Mesendoderm (in vitro differentiated cells): ENCODE measurements at places on chromosomes 13 and 19.

DNA sequence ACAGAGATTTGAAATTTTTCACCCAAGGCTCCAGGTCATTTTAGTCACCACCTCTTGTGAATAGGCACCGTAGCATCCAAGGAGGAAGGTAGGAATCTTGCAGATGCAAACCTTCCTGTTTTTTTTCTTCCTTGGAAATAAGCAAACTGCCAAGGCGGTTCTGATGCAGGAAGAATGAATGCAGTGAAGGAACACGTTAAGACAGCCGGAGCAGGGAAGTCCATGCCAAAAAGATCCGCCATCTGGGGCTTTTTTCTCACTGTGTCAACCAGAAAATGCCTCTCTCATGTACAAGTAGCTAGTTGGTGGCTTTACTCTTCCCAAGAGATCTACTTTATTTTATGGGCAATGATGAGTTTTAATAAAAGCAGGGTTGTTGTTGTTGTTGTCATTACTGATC is 142.4 kb downstream of the ZIC5 start:
- no peak for DNase-seq

DNA sequence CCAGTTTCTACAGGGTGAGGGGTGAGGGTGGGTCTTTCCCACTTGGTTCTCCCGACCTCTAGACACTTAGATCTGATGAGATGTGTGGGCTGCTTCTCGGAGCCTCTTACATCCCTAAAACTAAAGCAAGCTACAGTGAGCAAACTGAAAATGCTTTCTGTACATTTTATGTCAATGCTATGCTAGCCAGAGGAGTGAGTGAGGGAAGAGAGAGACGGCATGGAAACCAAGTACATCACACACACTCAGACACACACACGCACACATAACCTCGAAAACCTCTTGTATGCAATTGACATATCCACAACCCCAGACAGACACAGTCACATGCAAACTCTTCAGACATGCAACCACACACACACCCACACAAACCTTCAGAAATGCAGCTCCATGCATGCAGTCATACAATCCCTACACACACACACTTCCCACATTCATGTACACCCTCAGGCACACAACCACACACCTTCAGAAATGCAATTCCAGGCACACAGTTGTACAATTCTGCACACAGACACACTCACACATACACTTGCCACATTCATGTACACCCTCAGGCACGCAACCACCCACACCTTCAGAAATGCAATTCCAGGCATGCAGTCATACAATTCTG is 1.4 kb downstream of the SLC1A6 start:
- DNase-seq = no peak

GRCh38 chr13:31209841-31210210 is 10.1 kb downstream of the B3GLCT start:
- no peak for DNase-seq

GRCh38 chr19:4541114-4541805 is 1.4 kb upstream of the LRG1 start:
- DNase-seq = no peak

DNA sequence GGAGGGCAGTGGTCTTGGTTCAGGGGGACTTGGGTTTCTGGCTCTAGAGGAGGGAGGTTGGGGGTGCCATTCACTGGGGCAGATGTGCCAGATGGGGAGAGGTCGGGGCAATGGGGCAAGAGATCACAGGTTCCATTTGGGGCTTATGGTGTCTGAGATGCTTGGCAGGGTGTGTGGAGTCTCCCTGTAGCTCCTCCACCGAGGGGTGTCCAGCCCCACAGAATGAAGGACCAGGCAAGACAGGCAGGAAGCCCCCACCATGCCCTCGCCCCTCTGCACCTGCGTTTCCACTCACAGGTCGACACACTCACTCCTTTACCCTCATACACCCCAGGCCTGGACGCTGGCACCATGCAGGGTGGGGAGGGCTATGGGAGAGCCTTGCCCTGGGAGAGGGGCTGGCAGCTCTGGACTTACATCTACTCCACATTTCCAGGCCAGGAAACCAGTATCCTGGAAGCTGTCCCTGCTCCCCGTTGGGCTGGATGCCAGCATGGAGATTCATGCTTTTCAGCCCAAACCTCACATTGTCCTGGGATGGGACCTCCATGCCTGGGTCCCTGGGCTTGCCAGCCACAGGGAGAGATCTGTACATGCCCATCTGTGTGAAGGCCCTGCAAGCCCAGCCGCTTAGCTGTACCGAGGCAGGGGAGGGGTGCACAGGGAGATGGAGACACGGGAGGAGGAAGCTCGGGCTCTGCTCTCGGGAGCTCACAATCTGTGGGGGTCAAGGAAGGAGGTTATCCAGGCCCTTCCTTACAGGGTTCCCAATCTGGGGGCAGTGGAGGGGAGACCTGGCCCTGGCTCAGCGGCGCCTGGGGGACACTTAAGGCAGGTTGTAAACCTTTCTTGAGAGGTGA is 77.1 kb downstream of the CHST8 start:
- no peak for DNase-seq

DNA sequence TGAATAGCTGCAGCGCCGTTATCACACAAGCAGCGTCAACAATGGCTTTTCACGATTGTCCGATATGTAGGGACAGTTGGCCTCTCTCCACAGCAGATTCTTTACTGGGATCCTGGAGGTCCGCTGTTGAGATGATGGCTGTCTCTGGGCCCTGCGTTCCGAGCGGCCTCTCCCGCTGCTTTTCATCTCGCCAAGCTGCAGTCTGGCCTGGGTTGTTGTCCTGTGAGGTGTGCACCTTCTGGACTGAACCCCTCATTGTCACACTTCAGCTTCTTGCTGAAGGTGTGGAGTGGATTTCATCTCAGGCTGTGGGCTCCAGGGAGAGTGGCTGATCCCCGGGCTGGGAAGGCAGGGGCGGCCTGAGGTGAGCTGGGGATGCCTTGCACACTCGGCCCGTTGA is 9.6 kb downstream of the UPF1 start:
- no peak for DNase-seq

DNA sequence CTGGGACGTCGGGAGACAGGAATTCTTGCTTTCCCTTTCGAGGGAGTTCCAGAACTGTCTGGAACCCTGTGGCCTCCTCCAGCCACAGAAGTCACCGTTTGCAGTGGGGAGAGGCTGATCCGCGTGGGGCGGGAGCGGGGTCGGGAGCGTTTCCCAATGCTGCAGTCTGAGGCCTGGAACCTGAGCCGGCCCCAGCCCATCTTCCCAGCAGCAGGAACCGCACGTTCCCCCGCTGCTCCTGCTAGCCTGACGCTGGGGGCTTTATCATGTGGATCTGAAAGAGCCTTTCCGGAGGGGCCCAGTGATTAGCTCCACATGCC is 13.4 kb downstream of the DPP9 start:
- no peak for DNase-seq

DNA sequence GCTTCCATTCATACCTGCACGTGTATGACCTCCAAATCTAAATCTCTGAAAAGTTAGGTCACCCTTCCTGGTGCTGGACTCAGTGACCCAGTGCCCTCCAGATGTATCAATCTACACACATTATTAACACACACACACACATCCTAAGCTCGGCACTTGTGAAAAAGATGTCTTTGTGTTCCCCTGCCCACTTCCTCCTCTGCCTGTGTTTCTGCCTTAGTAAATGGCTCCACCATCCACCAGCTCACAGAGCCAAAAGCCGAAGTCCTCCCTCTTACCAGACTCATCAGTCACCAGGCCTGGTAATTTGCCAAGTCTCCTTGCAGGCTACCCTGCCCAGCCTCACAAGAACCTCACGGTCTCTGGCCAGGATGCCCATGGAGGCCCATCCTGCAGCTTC is 131.5 kb downstream of the SHISA2 start:
- DNase-seq = no peak

GRCh38 chr13:30714629-30715371 is 20.5 kb upstream of the ALOX5AP start:
- DNase-seq = no peak
